ENCODE measurements at places on chromosomes 11 and 22.

DNA sequence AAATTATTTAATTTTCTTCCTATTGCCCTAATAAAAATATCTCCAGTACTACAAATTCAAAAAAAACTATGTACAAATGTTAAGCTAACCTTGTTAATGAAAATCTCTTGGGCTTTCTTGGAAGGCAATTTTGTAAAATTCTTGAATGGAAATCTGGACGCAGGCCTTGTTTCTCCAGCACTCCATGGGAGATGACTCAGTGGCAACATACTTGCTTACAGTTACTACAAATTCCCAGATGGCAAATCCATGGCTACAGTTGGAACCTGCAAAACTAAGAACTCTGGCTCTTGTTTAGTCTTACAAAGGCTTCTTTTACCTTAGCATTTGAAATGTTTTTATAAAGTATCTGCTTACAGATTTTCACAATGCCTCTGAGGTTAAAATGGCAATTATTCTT, 725.2 kb downstream of the DLG2 start:
- no peak for DNase-seq

DNA sequence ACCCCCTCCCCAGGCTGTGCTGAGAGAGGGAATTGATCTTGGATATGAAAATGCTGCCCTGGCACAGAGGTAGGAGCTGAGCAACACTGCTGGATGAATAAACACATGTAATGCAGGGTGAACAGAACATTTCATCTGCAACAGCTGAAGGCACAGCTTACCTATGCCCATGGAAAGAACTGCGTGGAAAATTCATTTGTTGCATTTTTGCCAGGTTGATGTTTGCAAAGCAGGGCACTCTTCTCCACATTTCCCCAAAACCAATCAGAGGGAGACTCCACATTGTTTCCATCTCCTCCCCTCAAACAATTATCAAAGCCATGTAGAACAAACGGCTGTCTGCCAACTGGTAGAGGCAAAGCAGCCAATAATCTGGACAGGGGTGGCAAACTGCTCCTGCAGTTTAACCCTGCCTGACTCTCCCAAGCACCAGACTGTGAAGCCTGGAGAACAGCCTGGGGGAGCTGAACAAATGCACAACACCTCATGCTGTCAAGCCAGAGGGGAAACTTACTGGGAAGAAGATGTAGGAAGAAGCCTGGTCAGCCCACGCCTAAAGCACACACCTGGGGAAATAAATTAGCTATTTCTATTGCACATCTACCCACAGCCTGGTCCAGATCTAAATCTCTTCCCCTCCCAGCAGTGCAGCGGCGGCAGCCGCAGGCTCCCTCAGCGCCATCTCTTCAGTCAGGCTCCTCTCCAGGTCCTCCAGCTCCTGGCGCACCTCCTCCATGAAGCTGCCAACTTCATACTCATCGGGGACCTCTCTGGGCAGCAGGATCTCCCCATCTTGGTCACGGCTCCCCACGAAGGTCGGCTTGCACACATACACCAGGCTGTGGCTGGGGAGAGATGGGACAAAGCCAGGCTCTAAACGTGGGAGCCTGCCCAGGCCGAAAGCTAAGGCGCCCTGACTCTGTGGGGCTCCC, 44.3 kb downstream of the DKK3 start:
- no peak for DNase-seq

- DNase-seq: no peak
Measured at GRCh38 chr11:76787271-76787670, 4.1 kb downstream of the TSKU start.

DNA sequence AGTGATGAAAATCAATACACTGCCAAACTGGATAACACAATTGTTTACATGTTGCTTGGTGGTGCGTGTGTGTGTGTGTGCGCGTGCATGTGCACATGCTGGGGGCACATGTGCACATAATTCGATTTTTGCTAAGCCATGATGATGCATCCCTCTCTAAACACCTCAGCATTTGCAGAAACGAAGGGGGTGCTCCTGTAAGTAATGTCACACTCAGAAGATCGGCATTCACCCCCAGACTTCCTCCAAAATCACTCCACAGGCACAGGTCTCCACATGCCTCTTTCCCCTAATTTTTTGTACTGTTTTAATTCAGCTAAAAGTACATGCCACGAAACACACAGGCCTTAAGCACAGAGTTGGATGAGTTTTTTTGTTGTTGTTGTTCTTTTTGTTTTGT, 341.5 kb downstream of the SHANK2 start:
- no peak for DNase-seq

GRCh38 chr22:46731246-46732040, 6.6 kb downstream of the CERK start:
- peak; percentile 11 for DNase-seq

- no peak for DNase-seq
Measured at GRCh38 chr11:8826139-8826786, 84.7 kb upstream of the AKIP1 start.

DNA sequence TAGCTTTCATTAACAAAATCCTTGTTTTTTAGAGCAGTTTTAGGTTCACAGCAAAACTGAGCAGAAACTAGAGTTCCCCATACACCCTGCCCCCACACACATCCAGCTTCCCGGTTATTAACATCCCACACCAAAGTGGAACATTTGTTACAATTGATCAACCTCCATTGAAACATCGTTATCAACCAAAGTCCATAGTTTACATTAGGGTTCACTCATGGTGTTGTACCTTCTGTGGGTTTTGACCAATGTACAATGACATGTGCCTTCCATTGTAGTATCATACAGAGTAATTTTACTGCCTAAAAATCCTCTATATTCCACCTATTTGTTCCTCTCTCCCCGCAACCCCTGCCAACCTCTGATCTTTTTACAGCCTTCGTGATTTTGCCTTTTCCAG, 28.5 kb downstream of the PRDM11 start:
- DNase-seq: no peak

- no peak for DNase-seq
Measured at GRCh38 chr11:35180317-35181233, 41.6 kb downstream of the CD44 start.

- DNase-seq: no peak
Measured at GRCh38 chr11:77400271-77400670, 73.6 kb downstream of the PAK1 start.

DNA sequence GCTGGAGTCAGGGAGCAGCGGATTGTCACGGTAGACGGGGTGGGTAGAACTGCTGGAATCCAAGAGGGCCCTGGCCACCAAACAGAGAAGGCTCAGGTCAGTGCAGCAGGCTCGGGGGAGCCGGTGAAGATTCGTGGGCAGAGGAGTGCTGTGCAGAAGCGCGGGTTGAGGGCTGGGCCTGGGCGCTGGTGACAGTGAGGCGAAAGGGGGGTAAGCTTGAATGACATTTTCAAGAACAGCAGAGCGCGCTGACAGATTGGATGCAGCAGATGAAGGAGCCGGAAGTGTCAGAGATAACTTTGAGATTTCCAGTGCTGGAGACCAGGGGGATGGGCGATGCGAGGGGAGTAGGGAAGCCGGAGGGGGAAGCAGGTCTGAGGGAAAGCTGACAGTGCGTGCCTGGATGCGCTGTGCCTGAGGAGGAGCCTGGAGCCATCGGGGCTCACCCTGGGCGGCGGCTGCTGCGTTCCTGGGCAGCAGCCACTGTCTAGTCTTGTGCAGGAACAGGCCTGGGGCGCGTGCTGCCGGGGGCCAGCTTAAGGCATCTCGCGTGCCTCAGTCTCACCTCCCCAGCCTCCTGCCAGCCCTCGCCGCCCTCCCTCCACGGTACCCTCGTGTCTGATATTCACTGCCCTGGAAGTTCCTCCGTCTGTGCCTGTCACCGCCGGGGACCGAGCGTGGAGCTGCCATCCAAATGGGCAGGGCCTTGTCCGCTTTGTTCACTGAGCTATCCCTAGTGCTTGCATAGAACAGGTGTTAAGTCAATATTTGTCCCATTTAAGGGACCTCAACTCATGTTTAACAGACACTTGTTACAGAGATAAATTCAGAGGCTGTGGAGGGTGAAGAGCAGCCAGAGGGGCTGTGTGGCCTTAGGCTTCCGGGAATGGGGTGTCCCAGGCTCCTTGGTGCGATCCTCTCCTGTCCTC, 5.2 kb downstream of the GRIK4 start:
- no peak for DNase-seq

GRCh38 chr11:122265981-122266380, 150.0 kb upstream of the BLID start:
- DNase-seq: no peak

DNA sequence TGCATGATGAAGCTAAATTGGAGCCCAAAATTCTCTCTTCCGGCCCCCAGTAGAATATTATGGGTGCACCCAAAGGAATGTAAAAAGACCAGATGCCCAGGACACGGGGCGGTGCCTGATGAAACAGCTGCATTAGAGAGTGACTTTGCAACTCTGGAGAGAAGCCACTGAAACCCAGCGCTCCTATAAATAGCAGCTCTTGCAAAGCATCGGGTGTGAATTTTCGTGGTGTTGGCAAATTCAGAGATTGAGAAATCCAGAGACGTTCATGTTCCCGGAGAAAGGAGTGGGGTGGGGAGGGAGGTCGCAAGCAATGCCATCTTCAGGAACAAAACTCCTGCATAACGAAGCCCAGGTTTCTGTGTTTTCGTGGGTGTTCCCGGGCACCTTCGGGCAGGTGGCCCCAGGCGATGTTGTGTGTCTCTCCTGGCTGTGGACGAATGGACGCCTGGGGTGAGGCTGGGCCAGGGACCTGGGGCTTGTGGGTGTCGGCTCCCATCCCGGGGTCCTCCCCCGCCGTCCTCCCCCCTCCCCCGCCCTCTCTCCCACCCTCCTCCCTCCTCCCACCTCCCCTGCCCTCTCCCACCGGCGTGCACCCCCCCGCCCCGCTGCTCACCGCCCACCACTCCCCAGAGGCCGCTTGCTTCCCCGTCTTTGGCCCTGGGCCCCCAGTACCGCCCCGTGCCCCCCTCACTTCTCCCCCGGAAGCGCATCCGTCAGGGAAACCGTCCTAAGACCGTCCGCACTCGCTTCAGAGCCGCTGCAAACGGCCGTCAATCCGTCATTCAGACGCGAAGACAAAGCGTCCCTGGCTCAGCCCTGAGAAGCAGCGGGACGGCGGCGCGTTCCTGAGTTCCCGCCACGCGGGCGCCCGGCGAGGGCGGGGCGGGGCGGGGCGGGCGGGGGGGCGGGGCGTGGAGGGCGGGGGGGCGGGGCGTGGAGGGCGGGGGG, 26.7 kb upstream of the TOLLIP start:
- DNase-seq: no peak

DNA sequence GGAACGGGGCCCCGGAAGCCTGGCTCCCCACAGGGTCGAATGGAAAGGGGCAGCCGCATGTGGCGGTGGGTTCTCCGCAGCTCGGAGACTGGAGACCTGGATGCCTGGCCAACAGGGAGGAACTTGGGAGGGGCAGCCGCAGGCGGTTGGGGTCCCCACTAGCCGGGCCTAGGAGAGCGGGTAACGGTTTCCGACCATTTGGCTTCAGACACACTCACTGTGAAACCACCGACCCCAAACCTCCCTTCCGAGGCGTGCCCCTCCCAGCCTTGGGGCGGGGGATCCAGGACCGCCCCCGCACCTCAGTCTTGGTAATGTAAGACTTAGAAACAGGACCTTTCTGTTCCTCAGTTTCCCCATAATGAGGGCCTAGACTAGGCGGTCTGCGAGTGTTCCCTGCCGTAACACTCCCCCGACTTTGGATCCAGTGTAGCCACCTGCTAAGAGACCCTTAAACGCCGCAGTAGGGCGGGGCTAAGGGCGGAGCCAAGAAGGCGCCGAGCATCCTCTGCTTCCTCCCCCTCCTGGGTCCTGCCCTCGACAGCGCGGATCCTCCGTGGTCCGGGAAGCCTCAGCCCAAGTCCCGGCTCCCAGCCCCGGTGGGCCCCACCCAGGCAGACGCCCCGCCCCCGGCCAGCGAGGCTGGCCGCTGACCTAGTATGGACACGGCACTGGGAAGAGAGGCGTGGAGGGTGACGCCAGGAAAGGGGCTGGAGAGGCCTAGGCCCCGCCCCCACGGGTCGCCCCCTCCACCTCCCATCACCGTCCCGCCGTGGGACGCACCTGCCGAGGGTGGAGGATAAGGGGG, 1.8 kb upstream of the RASGRP2 start:
- DNase-seq: no peak

GRCh38 chr11:73280626-73281025, 8.5 kb downstream of the P2RY6 start:
- no peak for DNase-seq

DNA sequence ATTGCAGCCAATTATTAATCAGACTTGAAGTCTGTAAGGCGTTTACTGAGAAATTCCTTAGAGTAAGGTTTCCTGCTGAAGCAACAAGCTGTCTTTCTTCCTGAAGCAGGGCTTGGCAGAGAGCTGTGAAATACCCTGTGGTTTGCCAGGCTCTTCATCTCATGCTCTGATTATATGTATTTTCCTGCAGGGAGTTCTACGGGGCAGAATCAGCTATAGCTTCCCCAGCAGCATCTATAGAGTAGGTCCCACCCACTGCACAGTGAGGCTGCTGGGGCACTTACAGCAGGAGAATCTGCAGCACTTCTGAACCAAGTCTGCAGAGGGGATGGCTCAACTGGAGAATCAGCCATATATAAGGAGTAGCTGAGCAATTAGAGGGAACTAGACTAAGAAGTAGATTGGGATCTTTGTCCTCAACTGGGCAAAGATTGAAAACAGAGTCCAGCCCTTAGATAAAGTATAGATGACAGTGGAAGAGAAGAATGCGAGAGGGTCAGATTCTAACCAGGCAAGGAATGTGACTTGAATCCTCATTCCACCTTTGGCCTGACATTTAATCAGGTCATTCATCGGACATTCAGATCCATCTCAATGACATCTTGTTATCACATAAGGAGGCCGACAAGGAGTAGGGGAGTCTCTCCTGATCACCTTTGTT, 37.6 kb downstream of the CNTF start:
- DNase-seq: no peak

- no peak for DNase-seq
Measured at GRCh38 chr22:49599039-49599438, 228.6 kb downstream of the BRD1 start.

DNA sequence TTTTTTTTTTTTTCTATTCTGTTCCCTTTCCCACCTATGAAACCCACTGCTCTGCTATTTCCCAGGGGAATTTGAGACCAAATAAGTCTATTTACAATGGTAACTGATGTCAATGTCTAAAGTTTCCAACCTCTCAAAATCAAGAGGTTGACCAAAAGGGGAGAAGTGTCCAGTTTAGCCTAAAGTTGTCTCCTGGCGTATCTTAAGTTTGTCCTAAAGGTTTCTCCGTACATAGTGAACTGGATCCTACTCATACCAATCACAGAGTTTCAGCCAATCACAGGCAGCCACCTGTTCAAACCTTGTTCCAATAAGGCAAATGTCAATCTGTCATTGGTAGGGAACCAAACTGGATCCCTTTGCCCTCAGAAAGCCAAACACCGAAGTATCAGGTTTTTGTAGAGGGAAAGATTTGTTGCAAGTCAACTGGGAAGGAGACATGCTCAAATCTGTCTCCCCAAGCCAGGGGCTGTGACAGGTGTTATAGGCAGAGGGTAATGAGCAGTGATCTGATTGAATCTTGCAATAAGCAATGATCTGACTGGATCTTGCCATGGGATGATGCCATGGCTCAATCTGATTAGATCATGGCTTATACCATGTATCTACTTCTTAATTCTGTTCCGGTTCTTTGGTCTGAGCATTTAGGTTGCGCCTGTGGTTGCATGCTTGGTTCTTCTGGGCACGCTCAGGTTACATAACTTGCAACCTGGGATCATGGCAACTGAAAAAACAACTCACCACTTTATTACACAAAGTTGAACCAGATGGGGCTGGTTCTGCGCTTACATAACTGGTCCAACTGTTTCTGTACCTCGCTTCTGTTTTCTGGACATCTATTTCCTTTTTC, 1.1 kb upstream of the VPS37C start:
- DNase-seq: peak; percentile 24

Data from cerebellar nuclear complex (tissue), 1 donor.